ENCODE measurements at places on chromosomes 7 and 10. TPM values are rescaled to one million over a fixed set of nuclear protein-coding genes. Genes with fewer than 3 reads are reported as not detected.

DNA sequence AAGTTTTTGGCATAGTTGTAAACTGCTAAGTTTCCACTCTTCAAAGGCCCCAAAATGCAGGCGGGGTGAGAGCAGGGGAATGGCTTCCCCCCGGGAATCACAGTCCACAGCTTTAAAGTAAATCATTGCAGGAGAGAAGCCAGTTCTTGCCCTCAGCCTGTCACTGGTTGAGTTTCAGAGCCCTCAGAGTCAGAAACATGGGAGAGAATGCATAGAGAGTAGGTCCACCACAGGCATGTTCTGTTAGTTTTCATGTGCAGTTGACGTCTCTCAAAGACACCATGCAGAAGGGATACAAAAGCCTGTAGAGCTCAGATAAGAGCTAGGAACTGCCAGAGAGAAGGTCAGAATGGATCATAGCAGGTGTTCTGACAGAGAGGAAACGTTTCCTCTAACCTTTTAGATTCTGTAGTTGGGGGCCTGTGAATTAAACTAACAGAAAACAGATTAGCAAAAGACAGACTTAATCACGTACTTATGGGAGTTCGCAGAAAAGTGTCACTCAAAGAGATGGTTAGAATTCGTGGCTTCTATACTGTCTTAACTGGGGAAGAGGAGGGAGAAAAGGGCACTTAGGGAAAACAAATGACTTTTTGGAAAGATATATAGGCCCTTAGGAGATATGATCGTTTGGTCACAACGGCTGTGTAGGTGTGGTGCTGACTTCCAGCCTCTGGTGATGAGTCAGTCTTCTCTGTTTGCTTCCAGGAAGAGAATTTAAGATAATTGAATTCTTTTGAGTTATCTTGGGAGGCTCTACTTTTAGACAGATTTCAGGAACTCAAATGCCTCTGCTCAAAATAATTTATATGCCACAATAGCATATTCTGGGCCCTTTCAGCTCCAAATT is 48.0 kb upstream of the MSRB2 start:
- DNase-seq, result no peak
- H3K4me1 ChIP-seq, result no peaks in the 10 kb centered on the region
- no peak overlapping the region for H3K27ac ChIP-seq
- H3K36me3 ChIP-seq, result no peaks in the 10 kb centered on the region
- no peak overlapping the region for H3K4me3 ChIP-seq

DNA sequence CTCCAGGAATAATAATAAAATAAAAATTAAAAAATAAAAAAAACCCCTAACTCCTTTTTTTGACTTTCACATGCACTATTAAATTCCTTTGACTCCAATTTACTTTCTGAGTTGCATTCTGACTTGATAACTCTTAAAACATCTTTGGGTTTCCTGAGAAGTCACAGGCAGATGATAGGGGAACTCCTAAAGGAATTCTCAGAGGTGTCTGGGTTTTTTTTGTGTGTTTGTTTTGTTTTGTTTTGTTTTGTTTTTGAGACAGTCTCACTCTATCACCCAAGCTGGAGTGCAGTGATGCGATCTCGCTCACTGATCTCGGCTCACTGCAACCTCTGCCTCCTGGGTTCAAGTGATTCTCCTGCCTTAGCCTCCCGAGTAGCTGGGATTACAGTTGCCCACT is 52.7 kb upstream of the APBB1IP start:
- no peaks in the 10 kb centered on the region for H3K4me1 ChIP-seq
- H3K27me3 ChIP-seq, result no peaks in the 10 kb centered on the region
- no peaks in the 10 kb centered on the region for H3K36me3 ChIP-seq

GRCh38 chr7:138982204-138982623 is 1.0 kb upstream of the KIAA1549 start:
- peak overlapping the region; percentile 30 for H3K27ac ChIP-seq
- H3K36me3 ChIP-seq, result no peaks in the 10 kb centered on the region
- no peak for DNase-seq

- no peaks in the 10 kb centered on the region for H3K27me3 ChIP-seq
- no peaks in the 10 kb centered on the region for H3K36me3 ChIP-seq
- no peaks in the 10 kb centered on the region for H3K4me1 ChIP-seq
- DNase-seq, result no peak
These were observed 28.7 kb upstream of the USP6NL start for GRCh38 chr10:11639849-11640764.

Gene ADIRF
- 374 TPM for total RNA-seq

DNA sequence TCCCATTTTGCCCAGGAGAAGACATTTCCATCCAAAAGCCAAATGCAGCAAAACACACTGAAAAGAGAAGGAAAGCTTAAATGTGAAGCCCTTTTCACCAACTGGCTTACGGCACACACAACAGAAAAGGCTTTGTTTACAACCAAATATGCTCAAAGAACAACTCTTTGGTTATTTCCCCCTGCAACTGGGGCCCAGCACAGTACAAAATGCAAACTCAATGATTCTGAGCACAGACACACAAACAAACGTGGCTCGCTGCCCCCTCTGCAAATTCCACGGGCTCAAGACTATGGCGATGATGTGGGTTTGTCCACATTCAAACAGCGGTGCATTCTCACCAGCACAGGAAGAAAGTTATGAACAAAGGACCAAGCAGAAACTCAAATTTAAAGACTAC is 5.3 kb downstream of the CPXM2 start:
- H3K36me3 ChIP-seq, result no peaks in the 10 kb centered on the region
- no peaks in the 10 kb centered on the region for H3K27me3 ChIP-seq
- DNase-seq, result no peak
- no peak overlapping the region for H3K27ac ChIP-seq

- no peaks in the 10 kb centered on the region for H3K4me1 ChIP-seq
- H3K27me3 ChIP-seq, result no peaks in the 10 kb centered on the region
- no peaks in the 10 kb centered on the region for H3K36me3 ChIP-seq
These were observed 58.1 kb upstream of the TES start for GRCh38 chr7:116152276-116152675.

Measured in vagina (tissue), 2 donors.